ENCODE measurements at places on chromosomes 2 and 18.
A peak's percentile ranks its signal among the peaks of the same experiment; 100 is the strongest.

DNA sequence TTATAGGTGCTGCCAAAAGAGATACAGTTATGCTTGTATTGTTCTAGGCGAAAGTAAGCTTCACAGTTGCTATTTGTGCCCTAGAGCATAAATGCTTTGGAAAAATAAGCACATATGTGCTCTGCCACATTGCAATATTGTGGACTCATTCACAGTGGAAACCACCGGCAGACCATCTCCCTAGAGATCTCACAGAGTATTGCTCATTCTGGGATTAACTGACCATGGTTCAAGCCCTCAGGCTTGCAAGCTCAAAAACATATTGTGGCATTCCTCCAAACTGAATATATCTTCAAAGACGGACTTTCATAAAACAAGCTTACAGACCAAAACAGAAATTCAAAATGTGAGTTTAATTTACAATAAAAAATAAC lies 158.2 kb upstream of the CCDC150 start:
- DNase-seq, result peak; percentile 92

DNA sequence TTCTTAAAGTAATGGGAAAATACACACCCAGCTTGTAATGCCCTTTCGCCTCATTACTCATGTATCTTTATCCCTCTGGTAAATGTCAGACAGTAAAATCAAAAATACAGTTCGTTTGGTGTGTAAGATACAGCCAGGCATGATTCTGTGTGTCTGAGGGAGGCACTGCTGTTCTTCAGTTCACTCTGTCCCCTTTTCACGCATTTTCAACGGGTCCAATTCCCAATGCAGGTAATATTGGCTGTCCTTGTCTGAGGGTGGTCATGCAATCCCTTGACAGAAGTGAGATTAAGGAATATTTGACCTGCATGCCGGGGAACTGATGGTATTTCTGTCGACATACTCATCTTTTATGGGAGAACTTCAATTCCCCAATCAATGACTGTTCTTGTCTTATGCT lies 587.2 kb upstream of the NXPH2 start:
- DNase-seq, result no peak

DNA sequence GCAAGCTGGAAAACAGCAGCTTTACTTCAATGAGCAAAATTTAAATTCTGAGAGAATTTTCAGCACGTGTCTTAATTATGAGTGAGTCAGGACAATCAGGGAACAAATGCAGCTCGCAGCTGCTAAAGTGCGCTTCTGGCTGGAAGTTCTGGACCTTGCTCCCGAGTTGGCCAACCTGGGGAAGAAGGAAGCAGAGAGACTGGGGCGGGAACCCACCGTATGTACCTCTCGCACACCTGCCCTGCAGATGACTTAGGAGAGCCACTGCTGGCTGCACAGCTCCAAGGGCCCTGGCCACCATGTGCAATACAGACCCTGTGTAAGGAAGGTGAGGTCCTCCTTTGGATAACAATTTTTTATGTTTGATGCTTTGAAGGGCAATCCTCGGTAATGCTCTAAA lies 42.4 kb downstream of the REEP1 start:
- no peak for DNase-seq

DNA sequence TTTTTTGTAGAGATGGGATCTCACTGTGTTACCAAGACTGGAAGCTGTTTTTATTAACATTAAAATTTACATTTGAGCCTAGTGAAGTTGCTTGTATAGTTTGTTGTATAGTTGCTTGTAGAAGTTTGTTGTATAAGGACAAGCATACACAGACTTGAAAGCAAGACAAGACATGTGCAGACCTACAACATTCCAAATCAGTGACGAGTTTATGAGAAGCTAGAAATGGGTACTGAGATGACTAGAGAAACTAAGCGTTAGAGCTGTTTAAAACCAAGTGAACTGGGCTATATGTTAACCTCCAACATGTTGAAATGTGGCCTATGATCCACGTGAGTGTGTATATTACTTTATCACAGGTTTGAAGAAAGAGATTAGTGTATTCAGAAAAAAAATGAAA lies 39.1 kb downstream of the ABCB11 start:
- peak; percentile 60 for DNase-seq

GRCh38 chr2:18934886-18935285 lies 345.5 kb upstream of the NT5C1B start:
- no peak for DNase-seq

GRCh38 chr2:7016601-7017211 lies 99.5 kb downstream of the RNF144A start:
- no peak for DNase-seq
